ENCODE measurements at places on chromosomes 12 and 14.

DNA sequence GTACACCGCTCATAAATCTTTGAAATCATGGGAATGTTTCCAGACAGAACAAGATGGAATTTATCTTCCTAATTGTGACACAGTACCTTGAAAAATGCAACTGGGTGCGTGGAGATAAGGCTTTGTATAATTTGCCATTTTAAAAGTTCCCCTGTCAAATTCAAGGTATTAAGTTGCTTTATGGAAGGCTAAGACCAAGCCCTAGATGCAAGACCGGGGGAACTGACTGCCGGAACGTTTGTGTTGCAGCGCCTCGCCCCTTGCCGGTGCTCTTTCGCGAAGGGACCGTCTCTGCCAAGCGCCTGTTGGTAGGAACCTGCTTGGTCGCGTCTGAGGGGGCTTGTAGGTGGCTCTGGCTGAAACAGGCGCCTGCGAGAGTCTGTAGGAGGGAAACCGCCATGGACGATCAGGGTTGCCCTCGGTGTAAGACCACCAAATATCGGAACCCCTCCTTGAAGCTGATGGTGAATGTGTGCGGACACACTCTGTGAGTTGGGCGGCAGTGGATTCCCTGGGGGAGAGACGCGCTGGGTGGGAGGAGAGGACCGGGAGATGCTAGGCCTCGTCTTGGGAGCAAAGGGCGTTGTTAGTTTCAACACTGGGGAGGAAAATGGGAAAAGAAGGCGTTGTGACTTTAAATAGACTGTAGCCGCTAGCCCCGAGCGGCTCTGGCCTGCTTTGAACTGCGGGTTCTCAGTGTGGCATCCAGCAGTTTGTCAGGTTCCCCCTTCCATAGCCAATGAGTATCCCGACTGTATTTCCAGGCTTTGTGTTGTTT is at the start of gene MNAT1:
Gene MNAT1, plus strand, starts transcription at position 297 of the 778 bp plus-strand sequence. Its CDS starts 102 bp downstream, at position 399.
- DNase-seq, result peak; percentile 49

GRCh38 chr12:96187956-96188355 is 6.2 kb upstream of the ELK3 start:
- DNase-seq, result no peak

- DNase-seq, result no peak
Observed at GRCh38 chr12:60415351-60415750, 819.5 kb downstream of the SLC16A7 start.

DNA sequence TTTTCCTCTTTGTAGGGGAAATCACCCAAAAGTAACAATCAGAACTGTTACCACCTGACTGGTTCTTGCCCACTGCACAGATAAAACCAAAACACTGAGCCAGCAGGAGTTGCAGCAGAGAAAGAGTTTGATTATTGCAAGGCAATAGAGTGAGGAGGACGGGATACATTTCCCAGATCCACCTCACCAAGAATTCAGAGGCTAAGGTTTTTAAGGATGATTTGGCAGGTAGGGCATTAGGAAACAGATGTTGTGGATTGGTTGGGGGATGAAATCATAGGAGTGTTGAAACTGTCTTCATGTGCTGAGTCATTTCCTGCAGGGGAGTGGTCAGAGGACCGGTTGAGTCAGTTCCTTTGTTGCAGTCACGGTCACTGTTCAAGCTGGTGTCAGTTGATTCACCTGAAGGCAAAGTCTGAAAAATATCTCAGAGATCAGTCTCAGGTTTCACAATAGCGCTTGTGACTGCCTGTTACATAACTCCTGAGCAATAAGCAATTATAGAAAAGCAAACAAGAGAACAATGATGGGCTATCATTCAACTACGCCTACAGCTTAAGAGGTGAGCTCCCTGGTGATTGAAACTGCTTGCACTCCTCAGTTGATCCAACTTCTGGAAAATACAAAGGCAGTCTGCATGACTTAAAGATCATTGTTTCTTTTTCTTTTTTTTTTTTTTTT is 20.3 kb upstream of the AMN1 start:
- DNase-seq, result no peak

DNA sequence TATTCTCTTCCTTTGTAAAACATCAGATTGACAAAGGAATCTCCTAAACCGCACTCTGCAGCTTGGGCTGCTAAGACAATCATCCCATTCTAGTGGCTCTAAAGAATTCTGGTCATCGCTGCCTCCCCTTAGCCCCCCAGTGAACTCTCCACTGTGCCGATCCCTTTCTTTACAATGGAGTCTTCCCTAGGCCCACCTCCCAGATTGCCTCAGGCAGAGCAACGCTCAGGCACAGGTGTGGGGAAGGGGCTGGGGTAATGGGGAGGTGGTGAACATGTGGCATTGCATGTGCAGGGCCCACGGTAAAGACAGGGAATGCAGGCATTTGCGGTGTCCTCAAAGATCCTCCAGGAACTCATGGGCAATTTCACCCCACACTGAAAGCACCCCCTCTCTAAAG is 86.3 kb downstream of the PLEKHG3 start:
- no peak for DNase-seq

GRCh38 chr12:52763036-52763659 is 14.0 kb downstream of the KRT76 start:
- no peak for DNase-seq

DNA sequence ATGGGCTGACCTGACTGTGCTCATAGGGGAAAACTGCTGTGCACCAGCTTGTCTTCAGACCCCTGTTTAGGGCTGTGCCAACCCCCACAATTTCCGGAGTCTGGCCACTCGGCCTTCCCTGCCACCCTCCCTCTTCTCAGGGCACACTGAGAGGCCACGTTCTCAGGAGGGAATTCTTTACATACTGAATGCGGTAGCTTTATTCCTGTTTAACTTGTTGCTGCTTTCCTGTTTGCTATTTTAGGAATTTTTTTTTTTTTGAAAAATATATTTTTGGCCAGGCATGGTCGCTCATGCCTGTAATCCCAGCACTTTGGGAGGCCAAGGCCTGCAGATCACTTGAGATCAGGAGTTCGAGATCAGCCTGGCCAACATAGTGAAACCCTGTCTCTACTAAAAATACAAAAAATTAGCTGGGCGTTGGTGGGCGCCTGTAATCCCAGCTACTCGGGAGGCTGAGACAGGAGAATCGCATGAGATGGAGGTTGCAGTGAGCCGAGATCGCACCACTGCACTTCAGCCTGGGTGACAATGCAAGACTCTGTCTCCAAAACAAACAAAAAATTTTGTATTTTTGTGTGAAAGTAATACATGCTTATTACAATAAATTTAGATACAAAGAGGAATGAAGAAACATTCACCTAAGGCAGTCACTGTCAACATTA is 39.5 kb downstream of the TPCN1 start:
- no peak for DNase-seq

- DNase-seq, result no peak
Observed at GRCh38 chr14:32939254-32940065, 781 bp downstream of the NPAS3 start.

DNA sequence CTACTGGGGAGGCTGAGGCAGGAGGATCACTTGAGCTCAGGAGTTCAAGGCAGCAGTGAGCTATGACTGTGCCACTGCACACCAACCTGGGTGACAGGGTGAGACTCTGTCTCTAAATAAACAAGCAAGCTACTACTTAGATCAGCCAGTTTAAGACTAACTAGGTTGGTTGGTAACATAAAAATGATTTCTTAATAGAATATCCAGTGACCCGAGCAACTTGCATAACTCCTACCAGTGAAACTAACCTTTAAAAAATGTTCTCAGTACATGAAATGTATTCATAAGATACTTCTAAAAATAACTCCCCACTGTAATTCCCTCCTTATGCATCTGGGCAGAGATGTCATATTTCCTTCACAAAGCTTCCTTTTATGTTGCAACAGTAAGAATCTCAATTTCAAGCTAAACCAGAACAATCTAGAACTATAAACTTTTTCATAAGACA is 15.9 kb downstream of the TAOK3 start:
- DNase-seq, result no peak

DNA sequence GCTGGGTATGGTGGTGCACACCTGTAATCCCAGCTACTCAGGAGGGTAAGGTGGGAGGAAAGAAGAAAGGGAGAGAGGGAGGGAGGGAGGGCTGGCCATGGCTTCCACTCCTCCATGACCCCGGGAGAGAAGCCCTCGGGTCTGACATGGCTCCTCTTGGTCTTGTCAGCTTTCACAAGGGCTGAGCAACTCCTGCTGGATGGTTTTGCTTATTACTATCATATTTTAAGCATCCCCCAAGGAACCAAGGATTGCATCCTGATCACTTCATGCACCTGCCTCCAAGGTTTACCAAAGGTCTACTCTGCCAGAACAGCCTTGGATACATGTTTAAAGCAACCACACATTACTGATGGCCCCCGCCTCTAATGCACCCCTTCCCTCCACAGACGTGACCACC is 28.0 kb upstream of the NCOR2 start:
- no peak for DNase-seq

DNA sequence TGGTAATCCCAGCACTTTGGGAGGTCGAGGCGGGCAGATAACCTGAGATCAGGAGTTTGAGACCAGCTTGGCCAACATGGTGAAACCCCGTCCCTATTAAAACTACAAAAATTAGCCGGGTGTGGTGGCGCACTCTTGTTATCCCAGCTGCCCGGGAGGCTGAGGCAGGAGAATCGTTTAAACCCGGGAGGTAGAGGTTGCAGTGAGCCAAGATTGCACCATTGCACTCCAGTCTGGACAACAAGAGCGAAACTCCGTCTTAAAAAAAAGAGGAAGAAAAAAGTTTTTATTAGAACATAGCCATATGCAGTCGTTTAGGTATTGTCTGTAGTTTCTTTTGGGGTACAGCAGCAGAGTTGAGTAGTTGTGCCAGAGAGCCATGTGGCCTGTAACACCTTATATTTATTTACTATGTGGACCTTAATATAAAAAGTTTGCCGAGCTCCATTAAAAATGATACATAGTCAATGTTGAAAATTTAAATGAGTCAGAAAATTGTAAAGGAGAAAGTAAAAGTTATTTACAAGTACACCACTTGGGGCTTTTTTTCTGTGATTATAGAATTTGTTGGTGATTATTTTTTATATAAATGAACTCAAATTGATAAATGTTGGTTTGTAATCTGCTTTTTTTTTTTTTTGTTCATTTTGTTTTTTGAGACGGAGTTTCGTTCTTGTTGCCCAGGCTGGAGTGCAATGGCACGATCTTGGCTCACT is 2.2 kb downstream of the ADIPOR2 start:
- no peak for DNase-seq

DNA sequence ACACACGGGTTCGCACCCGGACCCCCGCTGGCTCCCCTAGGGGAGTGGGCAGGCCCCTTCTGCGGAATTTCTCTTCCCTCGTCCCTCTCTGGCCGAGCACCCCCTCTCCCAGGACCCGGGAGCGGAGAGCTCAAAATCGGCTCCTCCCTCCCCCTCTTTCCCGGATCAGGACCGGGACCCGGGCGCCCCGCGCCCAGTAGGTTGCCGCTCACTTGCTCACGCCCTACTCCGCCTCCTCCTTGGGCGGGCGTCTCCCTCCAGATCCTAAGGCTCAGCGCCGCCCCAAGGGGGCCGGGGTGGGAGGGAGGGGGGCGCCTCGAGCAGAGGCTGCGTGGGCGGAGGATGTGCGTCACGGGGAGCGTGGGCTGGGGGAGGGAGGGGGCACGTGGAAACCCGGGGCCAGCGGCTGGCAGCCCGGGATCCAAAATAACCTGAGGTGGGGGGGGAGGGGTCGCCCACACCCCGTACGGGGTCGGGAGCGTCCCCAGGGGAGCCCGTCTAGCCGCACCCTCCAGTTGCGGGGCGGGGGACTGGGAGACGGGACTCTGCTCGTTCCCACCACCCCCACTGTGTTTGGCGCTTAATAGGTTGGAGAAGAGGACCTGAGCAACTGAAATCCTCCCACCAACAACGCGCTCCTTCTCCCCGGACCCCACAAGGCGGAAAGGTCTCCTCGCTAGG is 1.8 kb upstream of the NAB2 start:
- peak; percentile 92 for DNase-seq

DNA sequence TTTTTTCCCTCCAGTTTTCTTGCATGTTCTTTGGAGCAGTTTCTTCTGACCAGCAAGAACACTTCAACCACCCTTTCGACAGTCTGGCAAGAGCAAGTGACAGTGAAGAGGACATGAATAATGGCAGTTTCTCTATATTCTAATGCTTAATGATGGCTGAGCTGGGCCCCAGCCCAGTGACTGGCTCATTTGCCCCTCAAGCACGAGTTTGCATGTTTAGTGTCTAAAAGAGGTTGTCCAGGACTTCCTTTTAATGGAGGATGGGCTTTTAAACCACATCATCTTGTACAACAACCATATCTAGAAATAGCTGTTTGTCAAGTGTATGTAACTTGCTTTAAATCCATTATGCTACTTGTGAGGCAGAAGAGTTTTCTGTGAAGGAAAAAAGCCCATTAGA is 28.4 kb downstream of the RAD9B start:
- no peak for DNase-seq

- DNase-seq, result no peak
Observed at GRCh38 chr12:82832981-82833380, 146.3 kb downstream of the TMTC2 start.

- no peak for DNase-seq
Observed at GRCh38 chr12:30041096-30041495, 257.4 kb upstream of the TMTC1 start.

GRCh38 chr12:58206876-58207275 is 265.5 kb downstream of the ATP23 start:
- DNase-seq, result no peak

DNA sequence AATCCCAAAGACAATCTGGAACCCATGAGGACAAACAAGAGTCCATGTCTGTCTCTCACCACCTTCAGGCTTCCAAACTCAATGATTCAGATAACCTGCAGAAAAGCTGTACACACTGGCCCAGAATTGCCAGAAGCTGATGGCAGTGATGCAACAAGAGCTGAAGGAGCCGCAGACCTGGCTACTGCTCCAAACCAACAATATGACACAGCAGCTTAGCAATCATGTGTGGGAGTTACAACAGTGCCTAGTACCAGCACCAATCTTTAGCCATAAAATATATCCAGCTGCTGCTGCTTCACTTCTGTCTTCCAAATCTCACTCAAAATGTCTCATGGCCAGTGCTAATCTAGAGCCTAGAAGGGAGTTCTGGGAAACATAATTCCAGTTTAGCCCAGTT is 22.0 kb downstream of the RPS6KA5 start:
- DNase-seq, result no peak

DNA sequence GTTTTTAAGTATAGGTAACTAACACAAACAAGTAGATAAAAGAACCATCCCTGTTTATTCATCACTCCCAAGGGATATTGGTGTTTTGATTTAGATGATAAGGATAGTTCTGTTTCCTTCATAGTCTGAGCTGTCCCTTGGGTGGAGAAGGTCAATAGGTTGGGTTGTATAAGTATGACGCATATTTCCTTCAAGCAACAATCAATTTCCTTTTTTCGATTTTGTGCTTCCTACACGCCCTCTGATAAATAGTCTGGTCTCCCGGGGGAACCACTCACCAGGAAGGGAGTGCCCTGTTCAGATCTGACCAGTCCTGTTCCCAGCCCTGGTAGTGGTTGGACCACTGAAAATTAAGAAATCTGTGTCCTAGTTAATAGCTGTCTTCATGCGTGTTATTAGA is 378.8 kb upstream of the FAR2 start:
- DNase-seq, result no peak

DNA sequence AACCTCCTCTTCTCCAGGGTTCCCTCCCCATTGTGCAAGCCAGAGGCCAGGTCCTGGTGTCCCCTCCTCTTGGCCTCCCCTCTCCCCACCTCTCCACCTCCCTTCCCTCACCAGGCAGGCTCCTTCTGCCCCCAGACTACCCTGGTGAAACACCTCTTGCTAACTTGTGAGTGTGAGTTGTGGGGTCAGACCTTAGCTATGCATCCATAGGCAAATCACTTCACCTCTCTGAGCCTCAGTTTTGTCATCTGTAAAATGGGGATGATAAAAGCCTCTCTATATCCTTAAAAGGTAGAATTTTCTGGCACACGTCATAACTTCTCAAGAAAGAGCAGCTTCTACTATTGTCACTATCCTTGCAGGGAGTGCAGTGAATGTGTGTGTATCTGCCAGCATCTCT is 7.9 kb upstream of the DIO3 start:
- no peak for DNase-seq

GRCh38 chr12:47779943-47780504 is 7.0 kb downstream of the SLC48A1 start:
- no peak for DNase-seq

Data from T follicular helper cell (primary cell).